NCI-H1436 treated with DMSO at 0.1 percent for 48 hours (cell line): ENCODE measurements at places on chromosomes 6 and 20.
A peak's percentile ranks its signal among the peaks of the same experiment; 100 is the strongest.

DNA sequence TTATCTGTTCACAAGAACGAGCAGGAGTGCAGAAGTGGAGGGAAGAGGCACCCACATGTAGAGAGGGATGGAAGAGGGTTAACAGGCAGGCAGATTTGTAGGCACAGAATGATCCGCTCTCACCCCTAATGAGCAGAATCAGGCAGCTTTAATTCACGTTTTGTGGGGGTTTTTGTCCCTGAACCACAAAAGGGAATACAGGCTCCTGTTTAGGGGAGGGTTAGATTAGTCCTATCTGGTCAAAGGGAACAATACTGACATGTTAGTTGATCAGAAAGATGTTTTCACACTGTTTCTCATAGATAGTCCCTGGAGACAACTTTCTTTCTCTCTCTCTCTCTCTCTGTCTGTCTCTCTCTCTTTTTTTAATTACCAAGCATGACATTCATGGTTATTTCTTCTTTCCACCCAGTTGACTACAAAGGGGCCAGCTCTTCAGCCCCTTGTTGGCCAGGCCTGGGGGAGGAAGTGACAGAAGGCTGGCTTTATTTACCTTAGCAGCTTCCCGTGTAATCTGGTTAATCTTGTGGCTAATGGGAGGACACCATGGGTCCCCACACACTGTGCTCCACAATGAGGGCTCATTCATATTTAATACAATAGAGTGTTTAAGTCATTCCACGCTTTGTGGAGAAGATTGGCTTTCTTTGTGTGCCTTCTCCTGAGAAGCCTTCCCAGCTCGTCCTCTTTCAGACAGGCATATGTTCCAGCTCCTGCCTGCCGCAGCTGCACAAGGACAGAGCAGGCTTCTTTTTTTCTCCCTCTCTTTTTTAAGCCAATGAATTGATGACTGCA lies 958.8 kb downstream of the TFAP2A start:
- DNase-seq, result no peak

- DNase-seq, result no peak
Measured at GRCh38 chr20:63495741-63496595, 2.9 kb downstream of the EEF1A2 start.

GRCh38 chr6:140816681-140817080 lies 1316.0 kb upstream of the GJE1 start:
- no peak for DNase-seq

GRCh38 chr6:131061041-131061750 lies 1.8 kb downstream of the EPB41L2 start:
- no peak for DNase-seq

DNA sequence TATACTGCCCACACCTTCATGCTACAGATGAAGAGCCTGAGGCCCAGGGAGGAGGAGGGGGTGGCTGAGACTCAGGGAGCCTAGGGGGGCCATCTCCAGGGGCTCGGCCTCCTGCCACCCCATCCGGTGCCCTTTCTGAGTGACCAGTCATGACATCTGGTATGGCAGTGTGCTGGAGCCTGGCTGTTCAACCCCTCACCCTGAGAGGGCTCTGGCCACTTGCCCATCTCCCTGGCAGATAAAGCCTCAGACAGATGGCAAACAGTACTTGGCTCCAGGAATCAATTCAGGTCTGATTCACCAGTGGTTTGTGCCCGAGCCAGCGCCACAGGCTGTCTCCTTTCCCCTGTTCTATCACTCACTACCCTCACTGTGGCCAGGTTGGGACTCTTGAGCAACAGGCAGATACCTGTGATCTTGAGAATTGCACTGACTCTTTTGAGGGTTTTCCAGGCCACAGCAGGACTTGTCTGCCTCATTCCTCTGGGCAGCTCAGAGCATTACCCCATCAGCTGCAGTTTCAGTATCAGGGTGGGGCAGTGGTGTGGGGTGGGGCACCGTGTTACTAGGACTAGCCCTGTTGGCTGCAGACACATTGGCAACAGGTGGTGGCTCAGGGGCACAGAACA lies 22.8 kb downstream of the SRSF3 start:
- no peak for DNase-seq

DNA sequence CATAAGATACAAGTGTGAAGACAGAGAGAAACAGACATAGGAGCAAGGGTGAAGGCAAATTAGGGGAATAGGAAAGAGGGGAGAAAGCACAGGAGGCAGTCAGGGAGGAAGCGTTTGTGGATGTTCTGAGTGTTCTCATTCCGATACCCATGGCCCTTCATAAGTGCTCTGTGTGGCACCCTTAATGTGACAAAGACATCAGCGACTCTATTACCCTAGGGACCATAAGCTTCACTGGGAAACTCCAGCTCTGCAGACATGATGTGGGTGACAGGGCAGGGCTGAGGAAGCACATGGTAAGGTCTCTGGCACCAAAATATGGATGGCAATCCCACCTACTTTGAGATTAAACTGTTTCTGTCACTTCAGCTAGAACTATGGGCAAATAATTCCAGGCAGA lies 33.0 kb downstream of the F13A1 start:
- DNase-seq, result no peak

GRCh38 chr6:24451581-24452388 lies 37.6 kb downstream of the GPLD1 start:
- no peak for DNase-seq

GRCh38 chr6:138422861-138423260 lies 18.8 kb downstream of the HEBP2 start:
- no peak for DNase-seq

DNA sequence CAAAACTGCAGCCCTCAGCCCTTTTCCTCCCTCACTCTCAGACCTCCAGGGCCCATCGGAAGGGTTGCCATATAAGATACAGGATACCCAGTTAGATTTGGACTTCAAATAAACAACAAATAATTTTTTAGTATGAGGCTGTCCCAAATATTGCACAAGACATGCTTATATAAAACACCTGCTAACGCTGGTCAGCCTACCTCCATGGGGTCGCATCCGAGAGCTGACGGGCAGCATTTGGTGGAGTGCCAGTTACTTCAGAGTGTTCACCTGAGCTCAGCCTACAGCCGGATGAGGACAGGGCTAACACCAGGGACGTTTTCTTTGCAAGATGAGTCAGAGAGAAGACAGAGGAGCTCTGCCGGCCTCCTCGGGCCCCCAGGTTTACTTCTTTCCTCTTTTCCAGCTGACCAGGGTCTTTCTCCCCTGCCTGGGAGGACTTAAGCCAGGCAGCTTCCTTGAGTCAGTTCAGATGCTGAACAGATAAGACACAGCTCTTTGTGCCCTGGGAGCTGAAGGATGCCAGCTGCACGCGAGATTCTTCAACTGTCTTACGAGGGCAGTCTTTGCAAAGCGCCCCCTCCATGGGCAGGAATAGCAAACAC lies 141.2 kb upstream of the KCNG1 start:
- DNase-seq, result no peak

- DNase-seq, result no peak
Measured at GRCh38 chr20:35243986-35244385, 17.5 kb downstream of the MMP24 start.

DNA sequence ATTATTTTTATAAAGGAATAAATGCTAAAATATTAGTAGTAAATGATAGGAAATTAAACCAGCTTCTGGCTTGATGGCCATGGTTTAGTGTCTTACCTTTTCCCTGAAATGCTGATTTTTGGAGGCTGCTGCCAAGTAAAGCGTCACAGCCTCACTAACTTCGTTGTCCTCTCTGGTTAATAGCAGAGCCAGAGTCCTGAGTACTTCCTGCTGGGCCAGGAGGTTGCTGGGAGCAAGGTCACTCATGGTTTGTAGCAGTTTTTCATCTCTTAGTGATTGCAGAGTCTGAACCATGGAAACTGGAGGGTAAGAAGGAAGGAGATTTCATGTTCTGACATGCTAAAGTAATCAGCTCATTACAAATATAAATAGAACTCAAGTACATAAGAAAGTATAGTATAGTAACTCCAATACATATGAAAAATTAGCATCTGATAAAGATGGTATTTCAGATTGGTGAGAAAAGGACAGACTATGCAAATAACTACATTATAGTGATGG lies 26.5 kb upstream of the ARMH2 start:
- no peak for DNase-seq

GRCh38 chr6:47059216-47059885 lies 17.2 kb upstream of the ADGRF1 start:
- no peak for DNase-seq

DNA sequence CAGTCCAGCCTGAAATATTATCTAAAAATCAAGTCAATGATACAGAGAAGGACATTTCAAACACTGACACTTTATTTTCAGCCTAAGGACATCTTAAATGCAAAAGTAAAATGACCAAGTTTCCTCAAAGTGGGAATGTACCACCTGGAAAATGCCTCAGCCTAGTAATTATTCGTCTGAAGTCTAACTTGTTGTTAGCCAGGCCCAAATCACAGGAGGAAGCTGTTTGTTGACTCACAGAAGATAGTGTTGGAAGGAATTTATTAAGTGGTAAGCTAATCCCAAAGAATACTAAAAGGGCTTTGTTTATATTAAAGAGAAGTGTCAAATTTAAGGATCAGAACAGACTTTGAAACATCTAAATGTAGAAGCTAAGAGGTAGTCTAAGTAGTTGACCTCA lies 2.5 kb downstream of the PDE7B start:
- DNase-seq, result no peak

DNA sequence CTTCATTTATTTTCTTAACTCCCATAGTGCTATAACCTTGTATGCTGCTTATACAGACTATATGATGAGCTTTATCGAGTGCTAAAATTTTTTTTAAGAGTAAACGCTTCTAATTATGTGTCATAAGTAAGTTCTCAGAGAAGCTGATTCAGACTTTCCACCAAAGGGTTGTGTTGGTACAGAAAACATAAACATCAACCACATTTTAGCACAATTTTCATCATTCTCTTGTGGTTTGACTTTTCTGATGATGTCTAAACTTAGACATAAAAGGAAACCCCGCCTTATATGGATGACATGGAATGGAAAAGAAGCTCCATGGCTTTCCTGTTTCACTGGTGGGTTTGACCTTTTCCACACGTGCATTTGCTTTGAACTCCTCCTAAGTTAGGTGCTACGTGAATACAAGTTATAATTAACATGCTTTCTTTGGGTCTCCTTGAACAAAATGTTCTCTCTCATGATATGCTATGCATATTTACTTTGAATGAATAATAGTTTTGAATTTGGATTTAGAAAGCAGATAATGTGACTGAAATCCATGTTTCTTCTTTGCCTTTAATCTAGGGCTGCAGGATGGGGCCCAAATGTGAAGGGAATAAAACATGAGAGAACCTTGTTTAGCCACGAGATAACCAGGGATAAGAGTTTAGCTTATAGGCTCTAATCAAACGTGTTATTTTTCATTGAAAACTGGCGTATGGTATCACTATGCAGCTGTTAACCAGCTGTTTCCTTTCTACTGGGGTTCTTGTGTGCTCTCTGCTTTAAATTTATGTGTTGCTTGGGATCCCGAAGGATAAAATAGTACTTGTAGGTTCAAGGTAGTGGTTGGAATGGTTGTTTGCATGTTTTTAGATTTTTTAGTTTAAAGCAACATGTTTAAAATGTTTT lies 127.1 kb upstream of the AHI1 start:
- DNase-seq, result no peak

DNA sequence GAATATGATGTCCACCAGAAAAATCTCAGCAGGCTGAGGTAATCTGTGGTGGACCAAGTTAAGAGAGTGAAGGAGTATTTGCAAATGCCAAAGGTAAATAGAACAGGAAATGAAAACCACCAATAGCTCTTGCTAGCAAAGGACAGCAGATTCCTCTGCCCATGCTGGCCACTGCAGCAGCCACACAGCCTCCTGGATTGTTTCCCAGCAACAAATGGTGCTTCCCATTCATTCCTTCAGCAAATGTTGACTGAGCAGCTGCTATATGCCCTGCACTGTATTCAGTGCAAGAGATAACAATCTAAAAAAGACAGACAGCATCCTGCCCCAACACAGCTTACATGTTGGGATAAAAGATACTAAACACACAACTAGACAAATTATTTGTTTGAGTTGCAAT lies 11.0 kb downstream of the ROS1 start:
- no peak for DNase-seq

- peak; percentile 52 for DNase-seq
Measured at GRCh38 chr20:19934792-19935491, 82.2 kb upstream of the NAA20 start.

DNA sequence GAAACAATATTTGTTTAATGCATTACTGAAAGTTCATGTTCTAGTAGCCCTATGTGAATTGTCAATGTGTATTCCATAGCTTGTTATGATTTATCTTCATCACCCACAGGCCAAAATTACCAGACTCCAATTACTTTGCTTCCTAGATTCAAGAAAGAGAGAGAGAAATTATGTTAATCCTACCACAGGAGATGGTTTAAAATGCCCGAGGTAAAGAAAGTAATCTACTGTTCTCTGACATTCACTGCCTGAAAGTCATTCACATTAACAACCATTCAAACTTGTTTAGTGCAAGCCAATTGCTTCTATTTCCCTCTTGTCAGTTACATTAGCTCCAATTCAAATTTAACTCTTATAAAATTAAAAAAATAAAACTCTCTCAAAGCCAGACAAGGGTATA lies 260.4 kb upstream of the THEMIS start:
- no peak for DNase-seq
